ENCODE measurements at places on chromosomes 1 and 21.

GRCh38 chr1:116474921-116475849 lies 95.6 kb downstream of the CD58 start:
- DNase-seq = no peak

DNA sequence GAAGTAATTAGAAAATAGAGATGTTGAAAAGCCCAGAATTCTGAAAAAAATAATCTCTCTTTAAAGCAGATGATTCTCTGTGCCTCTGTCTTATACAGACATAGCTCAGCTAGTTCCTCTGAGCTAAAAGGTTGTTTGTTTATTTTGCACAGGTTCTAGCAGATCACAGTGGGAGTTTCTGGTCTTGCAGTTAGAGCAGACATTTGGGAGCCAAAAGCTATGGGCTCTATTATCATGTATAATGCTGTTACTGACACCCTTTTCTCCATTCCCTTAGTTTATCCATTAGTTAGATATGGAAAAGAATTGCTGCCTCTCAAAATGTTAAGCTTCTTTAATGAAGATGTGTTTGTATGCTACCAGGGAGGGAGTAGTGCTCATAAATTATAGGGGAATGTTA lies 20.5 kb upstream of the CD55 start:
- no peak for DNase-seq

GRCh38 chr1:67614511-67614934 lies 70.5 kb upstream of the GADD45A start:
- DNase-seq = peak; percentile 43

DNA sequence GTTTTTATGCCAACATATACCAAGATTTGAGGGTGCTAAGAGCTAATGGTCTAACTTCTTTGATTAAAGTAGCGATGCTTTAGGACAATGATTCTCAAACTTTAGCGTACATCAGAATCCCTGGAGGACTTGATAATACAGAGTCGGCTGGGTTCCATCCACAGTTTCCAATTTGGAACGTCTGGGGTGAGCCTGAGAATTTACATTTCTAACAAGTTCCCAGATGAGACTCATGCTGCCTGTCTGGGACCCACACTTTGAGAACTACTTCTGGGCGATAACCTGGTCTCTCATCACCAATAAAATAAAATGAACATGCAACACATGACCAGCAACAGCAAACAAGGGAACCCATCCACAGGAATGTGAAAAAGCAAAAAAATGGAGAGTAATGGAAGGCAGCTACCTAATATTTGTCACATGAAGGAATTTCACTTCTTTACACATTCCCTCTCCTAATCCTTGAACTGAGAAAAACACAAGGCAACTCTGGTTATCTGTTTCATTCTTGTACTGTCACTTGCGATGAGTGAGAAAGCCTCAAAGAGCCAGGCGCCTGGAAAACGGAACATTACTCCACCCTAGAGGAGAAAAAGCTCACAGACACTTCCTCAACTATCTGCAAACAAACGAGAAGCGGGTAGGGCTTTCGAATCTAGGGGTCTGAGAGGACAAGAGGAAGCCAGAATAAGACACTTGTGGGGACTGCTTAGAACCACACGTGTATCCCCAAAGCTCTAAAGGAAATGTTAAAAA lies 14.0 kb downstream of the HSF2BP start:
- peak; percentile 82 for DNase-seq

GRCh38 chr1:117122330-117123025 lies 929 bp upstream of the TRIM45 start:
- DNase-seq = no peak

- no peak for DNase-seq
Measured at GRCh38 chr1:51543858-51544257, 24.8 kb upstream of the EPS15 start.

DNA sequence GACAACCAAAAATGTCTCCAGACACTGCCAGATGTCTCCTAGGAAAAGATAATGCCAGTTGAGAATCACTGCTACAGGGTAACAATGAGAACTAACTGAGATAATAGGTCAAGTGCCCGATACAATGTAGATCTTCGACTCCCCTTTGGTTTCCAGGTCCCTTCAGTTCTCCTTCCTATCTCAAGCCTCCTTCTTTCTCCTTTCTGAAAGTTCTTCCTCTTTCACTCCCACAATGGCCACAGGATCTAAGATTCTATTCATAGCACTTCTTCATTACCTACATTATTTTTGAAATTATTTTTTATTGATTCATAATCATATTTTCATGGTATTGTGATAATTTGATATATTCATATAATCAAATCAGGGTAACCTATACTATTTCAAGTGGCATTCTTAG lies 6.3 kb downstream of the PFDN2 start:
- DNase-seq = no peak

- no peak for DNase-seq
Measured at GRCh38 chr1:193741228-193741627, 554.8 kb upstream of the B3GALT2 start.

DNA sequence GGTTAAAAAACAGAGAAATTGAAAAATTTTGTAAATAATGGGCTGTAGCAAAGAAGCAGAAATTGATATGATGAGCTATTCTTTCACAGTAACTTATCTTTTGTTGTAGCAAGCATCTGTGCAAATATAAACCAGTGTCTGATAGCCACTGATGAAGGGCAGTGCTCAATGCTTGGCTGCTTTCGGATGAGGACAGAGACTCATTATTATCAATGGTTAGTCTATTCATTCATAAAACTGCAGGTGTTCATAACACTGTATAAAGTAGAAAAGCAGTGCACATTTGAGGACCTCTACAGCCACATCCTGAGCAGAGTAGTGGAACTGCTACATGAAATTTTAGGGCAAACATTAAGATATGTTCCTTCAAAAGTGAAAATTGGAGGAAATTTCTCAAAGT lies 107.2 kb downstream of the FAF1 start:
- DNase-seq = no peak

- peak; percentile 17 for DNase-seq
Measured at GRCh38 chr1:243575070-243575469, 275.0 kb downstream of the AKT3 start.

DNA sequence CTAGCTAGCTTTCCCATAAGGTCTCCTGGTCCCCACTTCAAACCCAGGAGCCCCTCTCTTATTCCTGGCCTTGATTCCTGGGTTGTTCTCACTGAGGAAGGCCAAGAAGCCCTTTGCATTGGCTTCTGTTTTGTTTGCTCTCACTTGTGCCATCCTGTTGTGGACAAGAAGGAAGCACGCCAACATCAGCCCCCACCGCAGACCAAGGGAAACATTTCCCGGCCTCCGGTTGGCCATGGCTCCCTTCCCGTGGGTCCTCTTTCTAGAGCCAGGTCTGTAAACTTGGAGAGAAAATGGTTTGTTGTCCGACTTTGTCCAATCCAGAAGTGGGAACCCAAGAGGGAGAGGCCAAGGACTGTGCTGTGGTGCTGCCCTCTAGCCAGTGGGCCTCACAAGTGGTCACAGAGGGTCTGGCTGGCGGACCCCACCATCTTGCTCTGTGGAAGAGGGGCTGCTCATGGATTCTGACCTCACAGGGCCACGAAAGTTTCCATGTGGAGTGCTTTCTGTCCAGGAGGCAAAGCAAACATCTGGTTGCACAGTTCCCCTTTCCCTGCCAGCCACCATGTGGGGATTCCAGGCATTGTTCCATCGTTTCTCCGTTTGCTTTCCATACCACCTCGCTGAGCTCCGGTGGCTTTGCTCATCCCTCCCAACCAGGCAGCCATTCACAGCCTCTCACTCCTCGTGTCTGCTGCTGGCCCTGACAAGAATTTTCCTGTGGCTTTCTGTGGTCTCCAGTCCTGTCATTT lies 18.9 kb upstream of the TENT5C start:
- no peak for DNase-seq

GRCh38 chr1:90381598-90381997 lies 335.5 kb downstream of the BARHL2 start:
- DNase-seq = no peak

DNA sequence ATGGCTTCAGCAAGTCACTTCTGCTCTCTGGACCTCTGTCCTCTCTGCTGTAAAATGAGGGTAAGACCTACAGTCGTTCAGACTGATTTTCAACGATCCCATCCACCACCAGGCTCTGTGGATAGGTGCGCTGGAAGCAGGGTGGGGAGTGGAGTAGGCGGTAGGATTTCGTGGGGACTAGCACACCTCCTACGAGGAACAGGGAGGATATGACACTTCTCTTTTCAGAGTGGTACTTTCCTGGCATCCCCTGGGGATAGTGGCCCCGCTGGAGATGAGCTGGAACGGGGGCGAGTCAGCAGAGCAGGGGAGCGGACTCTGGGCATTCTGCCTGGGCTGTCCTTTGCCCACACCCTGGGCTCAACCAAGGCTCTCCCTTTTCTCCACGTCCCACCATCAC lies 17.7 kb downstream of the ETNK2 start:
- DNase-seq = no peak

DNA sequence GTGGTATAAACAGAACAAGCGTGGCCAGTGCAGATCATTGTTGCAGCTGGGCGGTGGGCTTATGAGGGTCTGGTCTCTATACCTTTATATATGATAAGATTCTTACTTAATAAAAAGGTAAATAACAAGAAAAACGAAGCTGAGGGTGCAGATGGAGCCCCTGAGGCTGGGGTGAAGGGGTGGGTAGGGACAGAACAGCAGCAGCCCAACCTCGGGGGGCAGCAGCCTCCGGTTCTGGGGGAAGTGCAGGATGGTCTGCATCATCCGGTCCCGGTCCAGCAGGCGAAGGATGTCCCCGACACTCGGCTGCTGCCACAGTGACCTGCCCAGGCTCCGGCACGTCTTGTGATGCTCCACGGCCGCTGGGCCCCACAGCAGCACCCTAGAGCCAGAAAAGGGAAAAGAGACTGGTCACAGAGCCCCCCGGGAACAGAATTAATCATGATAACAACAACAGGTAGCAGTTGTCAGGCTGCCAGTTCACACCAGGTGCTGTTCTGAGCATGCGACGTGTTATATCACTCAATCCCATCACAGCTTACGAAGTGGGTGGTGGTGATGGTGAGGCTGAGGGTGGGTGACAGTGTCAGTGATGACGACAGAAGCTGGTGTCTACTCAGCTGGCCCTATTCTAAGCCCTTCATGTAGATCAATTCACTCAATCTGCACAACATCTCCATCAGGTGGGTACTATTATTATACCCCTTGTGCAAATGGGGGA lies 35.5 kb downstream of the MRAP start:
- DNase-seq = no peak

DNA sequence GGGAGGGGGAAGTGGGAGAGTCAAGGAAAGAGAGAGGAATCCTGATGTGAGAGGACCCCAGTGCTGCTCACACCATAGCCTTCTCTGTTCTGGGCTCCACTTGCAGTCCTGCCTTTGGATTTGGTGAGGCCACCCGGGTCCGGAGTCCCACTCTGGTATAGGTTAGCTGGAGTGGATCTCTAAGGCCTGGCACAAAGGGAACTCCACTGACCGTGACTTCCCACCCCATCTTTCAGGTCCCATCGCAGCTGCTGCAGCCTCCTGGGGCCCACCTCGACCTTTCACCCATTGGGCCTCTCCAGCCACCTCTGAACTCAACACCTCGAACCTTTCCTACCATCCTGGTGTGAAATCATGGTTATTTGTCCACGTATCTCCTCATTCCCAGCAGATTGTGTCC lies 324.4 kb downstream of the MATN1 start:
- DNase-seq = no peak

GRCh38 chr1:155223047-155223446 lies 14.6 kb downstream of the MTX1 start:
- no peak for DNase-seq

DNA sequence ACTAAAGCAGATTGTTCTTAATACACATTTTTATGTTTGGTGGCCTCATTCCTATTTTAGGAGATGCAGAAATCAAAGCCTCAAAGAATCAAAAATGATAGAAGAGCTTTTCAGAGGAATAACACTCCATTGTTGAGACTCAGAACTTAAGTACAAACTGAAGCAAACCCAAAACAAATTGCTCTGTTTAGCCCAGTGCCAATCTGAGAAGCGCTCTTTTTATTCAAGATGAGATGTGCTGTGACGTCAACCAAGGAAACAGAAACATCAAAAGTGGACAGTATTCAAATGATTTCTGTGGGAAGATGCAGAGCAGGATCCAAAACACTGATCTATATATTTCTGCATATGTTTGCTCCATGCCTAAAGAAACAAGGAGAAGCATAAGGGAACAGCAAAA lies 18.0 kb downstream of the COLGALT2 start:
- no peak for DNase-seq

- DNase-seq = no peak
Measured at GRCh38 chr1:42258218-42258617, 76.8 kb downstream of the FOXJ3 start.

Data from adipocyte (in vitro differentiated cells).